ENCODE measurements at places on chromosomes 1 and 21.
A peak's percentile ranks its signal among the peaks of the same experiment; 100 is the strongest.

DNA sequence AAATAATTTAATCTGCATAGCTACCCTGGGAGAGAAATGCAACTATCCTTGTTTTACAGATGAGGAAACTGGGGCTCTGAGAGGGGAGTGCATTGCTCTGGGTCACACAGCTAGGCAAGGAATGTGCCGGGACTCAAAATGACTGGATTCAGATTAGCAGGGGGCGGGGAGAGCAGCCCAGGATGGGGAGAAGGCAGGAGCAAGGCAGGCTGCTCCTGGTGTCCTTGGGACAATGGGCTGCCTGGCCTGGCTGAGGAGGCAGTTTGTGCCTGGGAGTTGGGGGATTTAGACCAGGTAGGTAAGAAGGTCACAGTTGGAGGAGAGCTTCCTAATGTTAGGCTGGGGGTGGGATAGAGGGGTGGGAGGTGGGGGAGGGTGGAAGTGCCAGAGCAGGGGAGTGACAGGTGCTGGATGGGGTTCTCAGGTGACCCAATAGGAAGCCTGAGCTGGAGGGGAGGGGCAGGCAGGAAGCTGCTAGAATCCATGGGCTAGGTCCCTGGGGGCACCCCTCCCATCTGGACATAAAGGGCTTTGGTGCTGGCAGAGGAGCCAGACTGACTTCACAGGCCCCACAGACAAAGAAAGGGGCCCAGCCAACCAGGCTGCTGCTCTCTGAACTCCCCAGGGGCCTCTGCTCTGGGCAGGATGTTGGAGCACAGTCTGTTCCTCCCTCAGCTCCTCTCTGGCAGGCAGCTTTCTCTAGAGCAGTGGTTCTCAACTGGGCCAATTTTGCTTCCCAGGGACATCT lies 29.0 kb downstream of the TRIM62 start:
- peak; percentile 83 for DNase-seq

- no peak for DNase-seq
These were observed 14.8 kb downstream of the MGST3 start for GRCh38 chr1:165645654-165646366.

GRCh38 chr1:172674831-172675613 lies 16.1 kb downstream of the FASLG start:
- DNase-seq, result no peak

GRCh38 chr1:15362737-15363128 lies 47.0 kb upstream of the EFHD2 start:
- DNase-seq, result no peak

DNA sequence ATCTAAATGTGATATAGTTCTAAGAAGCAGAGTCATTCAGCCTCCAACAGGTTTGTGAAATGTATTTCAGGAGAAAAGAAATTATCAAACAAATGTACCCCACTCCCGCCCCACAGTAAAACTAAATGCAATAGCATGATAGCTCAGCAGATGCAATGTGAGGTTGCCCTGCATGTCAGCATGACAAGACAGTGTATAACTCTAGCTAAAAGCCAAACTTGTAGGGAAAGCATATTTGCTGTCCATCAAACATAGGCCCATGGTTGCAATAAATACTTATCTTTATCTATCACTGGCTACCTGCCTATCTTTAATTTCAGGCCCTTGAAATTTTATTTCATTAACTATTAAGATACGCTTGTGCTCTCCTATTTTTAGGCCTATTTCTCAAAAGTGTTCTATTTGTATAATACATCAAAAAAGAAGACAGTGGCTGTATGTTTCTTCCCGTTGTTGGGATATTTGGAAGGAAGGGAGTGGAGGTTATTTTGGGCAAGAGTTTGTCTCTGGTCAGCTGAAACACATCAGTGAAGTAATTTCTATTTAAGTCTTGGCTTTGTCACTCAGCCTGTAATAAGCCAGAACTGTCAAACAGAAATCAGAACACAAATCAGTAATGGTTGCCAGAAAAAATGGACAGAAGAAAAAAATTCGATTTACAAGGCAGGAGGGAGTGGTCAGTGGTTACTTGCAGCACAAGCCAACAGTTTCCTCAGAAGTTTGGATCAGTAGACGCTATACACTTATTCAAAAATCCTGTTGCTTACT lies 307.4 kb upstream of the ADGRL2 start:
- DNase-seq, result no peak

GRCh38 chr1:220983877-220984635 lies 104.8 kb downstream of the HLX start:
- no peak for DNase-seq

- no peak for DNase-seq
These were observed 23.2 kb upstream of the SLC30A1 start for GRCh38 chr1:211601982-211602670.

- no peak for DNase-seq
These were observed 1.7 kb downstream of the COL8A2 start for GRCh38 chr1:36123356-36123755.

DNA sequence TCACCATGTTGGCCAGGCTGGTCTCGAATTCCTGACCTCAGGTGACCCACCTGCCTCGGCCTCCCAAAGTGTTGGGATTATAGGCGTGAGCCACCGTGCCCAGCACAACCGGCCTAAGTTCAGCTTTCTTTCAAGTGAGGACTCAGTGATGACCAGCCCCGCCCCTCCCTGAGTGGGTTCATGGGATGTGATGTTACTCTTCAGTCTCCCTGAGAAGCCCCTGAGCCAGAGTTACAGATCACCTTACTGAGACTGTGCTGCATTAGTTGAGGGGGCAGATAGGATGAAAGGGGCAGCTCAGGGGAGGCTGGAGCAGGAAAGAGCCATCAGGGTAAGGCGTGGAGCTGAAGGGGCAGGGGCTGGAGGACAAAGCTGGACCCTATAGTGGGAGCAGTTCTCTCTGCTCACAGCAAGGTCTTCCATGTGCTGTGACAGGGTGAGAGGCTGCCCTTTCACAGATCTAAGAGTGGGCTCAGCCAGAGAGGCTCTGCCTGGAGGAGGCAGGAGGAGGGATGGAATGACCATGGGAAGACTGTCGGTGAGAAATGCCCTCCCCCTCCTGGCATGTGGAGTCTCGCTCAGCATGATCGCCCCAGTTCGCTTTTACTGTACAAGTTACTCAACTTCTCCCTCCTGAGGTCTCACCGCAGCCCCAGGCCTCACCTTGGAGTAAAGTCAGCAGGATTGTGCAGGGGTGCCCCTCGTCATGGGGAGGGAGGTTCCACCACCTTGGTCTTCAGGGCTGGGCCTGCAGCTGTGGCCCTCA lies 13.4 kb downstream of the SH2D2A start:
- DNase-seq, result no peak

DNA sequence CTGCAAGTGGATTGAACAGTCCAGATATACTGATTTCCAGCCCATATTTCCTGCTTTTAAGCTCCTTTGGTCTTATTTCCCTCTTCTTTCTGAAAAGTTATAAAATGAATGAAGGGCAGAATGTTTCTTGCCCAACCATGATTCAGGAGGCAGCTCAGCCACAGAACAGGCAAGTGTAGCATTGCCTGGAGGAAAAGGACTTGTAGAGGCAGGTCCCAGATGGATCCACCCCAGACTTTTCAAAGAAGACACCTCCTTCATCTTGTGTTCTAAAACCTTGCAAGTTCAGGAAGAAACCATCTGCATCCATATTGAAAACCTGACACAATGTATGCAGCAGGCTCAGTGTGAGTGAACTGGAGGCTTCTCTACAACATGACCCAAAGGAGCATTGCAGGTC lies at the start of gene CLCA2:
TSS of gene CLCA2 (plus strand) at position 299 of the 400 bp plus-strand sequence. CDS start at position 376, 77 bp downstream.
- no peak for DNase-seq

- DNase-seq, result no peak
These were observed 6.0 kb downstream of the RAVER2 start for GRCh38 chr1:64750875-64751274.

- no peak for DNase-seq
These were observed 144.0 kb downstream of the PGBD5 start for GRCh38 chr1:230282157-230282556.

GRCh38 chr1:164589408-164589807 lies 30.4 kb downstream of the PBX1 start:
- no peak for DNase-seq

DNA sequence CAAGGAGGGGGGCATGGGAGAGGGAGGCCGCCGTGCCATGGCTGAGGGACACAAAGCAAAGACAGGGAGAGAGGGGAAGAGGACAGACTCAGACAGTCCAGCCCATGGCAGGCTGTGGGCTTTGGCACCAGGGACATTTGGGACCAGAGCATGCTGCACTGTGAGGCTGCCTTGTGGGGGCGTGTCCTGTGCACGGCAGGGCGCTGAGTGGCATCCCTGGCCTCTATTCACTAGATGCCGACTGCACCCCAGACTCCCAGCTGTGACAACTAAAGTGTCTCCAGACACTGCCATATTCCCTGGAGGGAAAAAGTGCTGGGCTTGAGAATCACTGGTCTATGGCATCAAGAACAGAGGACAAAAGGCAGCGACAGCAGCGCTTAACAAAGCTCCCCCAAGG lies 18.6 kb upstream of the PRDM15 start:
- DNase-seq, result no peak

- DNase-seq, result no peak
These were observed 41.3 kb upstream of the OSBPL9 start for GRCh38 chr1:51575406-51576084.

- DNase-seq, result no peak
These were observed 3.9 kb upstream of the LRRC52 start for GRCh38 chr1:165539908-165540307.

GRCh38 chr1:108852221-108852975 lies 4.5 kb downstream of the AKNAD1 start:
- no peak for DNase-seq

- DNase-seq, result no peak
These were observed 25.9 kb downstream of the CYP2J2 start for GRCh38 chr1:59900640-59901039.

DNA sequence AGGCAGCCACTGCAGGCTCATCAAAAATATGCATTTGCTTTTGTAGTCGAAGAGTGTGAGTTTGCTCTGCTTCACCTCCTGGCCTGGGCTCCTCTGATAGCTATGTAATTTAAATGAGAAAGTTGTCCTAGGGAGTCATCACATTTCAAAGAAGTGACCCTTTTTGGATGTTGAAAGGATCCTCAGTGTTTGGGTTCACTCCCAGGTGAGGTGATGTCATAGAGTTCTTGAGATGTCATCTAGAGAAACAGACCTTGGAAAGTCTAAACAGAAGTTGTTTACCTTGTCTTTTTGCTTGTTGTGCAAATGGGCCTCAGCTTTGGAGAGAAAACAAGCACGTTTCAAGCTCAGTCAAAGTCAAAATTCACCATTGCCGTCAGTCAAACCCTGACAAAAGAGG lies 92.0 kb upstream of the BARHL2 start:
- no peak for DNase-seq

- no peak for DNase-seq
These were observed 4.2 kb downstream of the THEMIS2 start for GRCh38 chr1:27876341-27877114.

GRCh38 chr1:244353551-244354091 lies 98.1 kb downstream of the ADSS2 start:
- no peak for DNase-seq

DNA sequence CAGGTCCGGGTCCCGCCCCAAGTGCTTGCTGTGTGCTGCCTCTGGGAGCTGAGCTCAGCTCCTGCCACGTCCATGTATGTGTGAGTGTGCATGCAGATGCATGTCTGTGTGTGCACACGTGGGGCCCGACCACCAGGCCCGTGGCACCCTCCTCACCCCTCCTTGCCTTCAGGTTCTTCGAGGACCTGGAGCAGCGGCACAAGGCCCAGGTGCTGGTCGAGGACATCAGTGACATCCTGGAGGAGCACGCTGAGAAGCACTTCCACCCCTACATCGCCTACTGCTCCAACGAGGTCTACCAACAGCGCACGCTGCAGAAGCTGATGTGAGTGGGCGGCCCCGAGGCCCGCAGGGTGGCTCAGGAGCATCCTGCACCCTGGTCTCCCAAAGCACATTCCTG lies 18.4 kb downstream of the ARHGEF16 start:
- no peak for DNase-seq

GRCh38 chr1:225816643-225817538 lies 7.0 kb downstream of the EPHX1 start:
- no peak for DNase-seq

GRCh38 chr1:174209347-174210187 lies 50.2 kb downstream of the RABGAP1L start:
- no peak for DNase-seq

DNA sequence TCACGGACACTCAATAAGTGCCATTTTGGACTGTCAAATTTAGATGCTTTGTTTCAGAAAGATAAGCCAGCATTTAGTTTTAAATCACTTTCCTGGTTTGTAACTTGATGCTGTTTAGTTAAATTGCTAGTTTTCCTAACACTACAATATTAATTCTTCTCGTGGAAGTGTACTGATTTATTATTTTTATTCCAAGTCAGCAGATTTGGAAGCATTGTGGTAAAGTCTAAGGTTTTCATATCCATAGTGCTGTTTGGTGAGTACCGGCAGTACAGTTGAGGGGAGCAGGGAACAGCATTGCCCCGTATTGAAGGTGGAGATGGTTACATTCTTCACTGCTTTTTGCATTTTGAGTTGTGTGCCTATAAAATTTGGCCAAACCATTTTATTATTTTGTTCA lies 36.3 kb downstream of the S100B start:
- no peak for DNase-seq

DNA sequence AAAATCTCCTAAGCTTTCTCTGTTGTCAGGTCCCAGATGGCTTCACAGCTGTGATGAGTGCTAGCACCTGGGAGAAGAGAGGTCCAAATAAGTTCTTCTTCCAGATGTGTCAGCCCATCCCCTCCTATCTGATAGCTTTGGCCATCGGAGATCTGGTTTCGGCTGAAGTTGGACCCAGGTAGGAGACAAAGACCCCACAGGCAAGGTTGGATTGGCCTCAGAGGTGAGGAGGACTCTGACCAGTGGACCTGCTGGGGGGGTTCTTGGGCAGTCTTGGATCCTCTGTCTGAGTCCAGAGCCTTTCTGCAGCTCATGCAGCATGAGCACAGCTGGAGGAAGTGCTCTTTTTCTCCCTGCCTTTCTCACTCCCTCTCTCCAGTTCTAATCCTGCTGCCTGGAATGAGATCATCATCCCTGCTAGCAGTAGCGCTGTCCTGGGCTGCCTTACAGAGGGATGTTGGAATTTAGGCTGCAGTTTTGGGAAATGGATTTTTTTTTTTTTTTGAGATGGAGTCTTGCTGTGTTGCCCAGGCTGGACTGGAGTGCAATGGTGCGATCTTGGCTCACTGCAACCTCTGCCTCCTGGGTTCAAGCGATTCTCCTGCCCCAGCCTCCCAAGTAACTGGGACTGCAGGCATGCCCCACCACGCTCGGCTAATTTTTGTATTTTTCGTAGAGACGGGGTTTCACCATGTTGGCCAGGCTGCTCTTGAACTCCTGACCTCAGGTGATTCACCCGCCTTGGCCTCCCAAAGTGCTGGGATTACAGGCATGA lies 7.1 kb downstream of the RNPEP start:
- DNase-seq, result no peak

DNA sequence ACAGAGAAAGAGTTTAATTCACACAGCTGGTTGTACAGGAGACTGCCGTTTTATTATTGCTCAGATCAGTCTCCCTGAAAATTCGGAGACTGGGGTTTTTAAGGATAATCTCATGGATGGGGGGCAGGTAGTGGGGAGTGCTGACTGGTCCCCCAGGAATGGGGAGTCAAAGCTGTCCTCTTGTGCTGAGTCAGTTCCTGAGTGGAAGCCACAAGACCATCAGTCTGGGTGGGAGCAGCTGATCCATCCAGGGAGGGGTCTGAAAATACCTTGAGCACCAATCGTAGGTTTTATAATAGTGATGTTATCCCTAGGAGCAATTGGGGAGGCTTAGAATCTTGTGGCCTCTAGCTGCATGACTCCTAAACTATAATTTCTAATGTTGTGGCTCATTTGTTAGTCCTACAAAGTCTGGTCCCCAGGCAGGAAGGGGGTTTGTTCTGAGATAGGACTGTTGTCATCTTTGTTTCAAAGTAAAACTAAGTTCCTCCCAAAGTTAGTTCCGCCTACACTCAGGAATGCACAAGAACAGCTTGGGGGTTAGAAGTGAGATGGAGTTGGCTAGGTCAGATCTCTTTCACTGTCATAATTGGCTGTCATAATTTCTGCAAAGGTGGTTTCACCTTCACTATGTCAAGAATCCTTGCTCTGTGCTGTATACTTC lies 50.3 kb downstream of the TRAF5 start:
- DNase-seq, result no peak

All from SK-N-DZ (cell line).